ENCODE measurements at places on chromosomes 13 and 19. TPM values are rescaled to one million over a fixed set of nuclear protein-coding genes. Genes with fewer than 3 reads are reported as not detected.

- DNase-seq: no peak
- no peak overlapping the region for H3K4me3 ChIP-seq
- H3K27me3 ChIP-seq: peaks cover 11% of the 10 kb centered on the region
- no peaks in the 10 kb centered on the region for H3K36me3 ChIP-seq
Observed at GRCh38 chr13:53520132-53520531, 491.5 kb downstream of the OLFM4 start.

CALR3 gene
- not detected for total RNA-seq

CDX2 gene
- total RNA-seq: not detected

GRCh38 chr19:9107375-9107774 lies at the start of gene OR7G2:
Gene OR7G2 (minus strand): TSS chr19:9107475. CDS start chr19:9103243, 4,232 bp downstream.
- peaks cover 2% of the 10 kb centered on the region for H3K36me3 ChIP-seq
- H3K4me1 ChIP-seq: no peaks in the 10 kb centered on the region
- no peaks in the 10 kb centered on the region for H3K27me3 ChIP-seq
- H3K4me3 ChIP-seq: no peak within 1 kb of the TSS

GRCh38 chr13:76936763-76937162 lies 11.5 kb upstream of the ACOD1 start:
- no peak overlapping the region for H3K27ac ChIP-seq
- H3K4me3 ChIP-seq: no peak overlapping the region
- no peaks in the 10 kb centered on the region for H3K27me3 ChIP-seq
- no peaks in the 10 kb centered on the region for H3K36me3 ChIP-seq
- peaks cover 3% of the 10 kb centered on the region for H3K4me1 ChIP-seq
- no peak for DNase-seq

KISS1R gene
- 1.5 TPM for total RNA-seq

IQCN gene
- 14.8 TPM for total RNA-seq

NLRP7 gene
- not detected for total RNA-seq

DNA sequence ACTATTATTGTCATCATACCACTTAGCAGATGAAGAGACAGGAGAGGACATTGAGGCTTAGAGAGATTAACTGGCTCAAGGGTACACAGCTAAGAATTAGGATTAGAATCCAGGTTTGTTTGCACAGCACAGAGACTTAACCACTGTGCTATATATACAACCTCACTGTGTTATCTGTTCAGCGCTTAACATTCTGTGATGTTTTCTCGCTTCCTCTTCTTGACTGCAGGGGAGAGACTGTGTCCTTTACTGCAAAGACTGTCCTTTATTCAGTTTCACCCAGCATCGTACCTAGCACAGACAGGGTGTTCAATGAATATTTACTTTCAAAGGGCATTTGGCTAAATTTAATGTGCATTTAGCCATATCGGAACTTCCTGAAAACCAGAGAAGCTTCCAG lies 54.9 kb upstream of the PCDH8 start:
- H3K36me3 ChIP-seq: no peaks in the 10 kb centered on the region
- peaks cover 23% of the 10 kb centered on the region for H3K27me3 ChIP-seq
- no peak for DNase-seq
- peaks cover 14% of the 10 kb centered on the region for H3K4me1 ChIP-seq

FAM98C gene
- total RNA-seq: 17.9 TPM

GRCh38 chr19:18167975-18168645 lies 5.5 kb upstream of the IFI30 start:
- DNase-seq: no peak
- H3K27ac ChIP-seq: no peak overlapping the region
- H3K4me1 ChIP-seq: no peaks in the 10 kb centered on the region
- no peak overlapping the region for H3K4me3 ChIP-seq
- H3K36me3 ChIP-seq: peaks cover 38% of the 10 kb centered on the region

GRCh38 chr19:39126312-39127187 lies 964 bp downstream of the PAK4 start:
- H3K27me3 ChIP-seq: no peaks in the 10 kb centered on the region
- peaks cover 58% of the 10 kb centered on the region for H3K4me1 ChIP-seq
- peak overlapping the region; percentile 98 for H3K27ac ChIP-seq
- no peak for DNase-seq
- H3K36me3 ChIP-seq: no peaks in the 10 kb centered on the region

DNA sequence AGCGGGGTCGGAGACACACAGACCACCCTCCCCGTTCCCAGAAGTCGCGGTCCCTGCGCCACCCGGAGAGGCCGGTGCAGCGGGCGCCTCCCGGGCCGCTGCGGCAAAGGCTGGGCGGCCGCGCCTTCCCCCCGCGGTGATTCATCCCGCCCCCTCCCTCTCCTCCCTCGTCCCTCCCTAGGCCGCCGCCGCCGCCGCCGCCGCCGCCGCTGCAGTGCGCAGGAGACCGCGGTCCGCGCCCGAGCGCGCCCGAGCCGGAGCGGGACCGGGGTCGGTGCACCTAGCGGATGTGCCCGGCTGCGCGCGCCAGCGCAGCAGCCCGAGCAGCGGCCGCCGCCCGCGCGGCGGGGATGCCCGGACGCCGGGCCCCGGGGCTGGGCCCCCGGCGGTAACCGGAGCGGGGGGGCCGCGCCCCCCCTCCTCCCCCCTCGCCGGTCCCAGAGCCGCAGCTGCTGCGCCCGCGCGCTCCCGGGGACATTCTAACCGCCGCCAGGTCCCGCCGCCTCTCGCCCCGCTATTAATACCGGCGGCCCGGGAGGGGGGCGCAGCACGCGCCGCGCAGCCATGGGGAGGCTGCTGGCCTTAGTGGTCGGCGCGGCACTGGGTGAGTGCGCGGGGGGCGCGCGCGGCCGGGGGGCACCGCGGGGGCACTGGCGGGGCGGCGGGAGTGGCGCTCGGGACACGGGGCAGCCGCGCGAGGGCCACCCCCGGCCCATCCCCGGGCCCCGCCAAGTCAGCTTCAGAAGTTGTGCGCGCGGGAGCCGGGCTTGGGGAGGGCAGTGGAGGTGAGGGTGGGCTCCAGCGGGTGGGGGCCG lies at the start of gene SCN1B:
Gene SCN1B, plus strand, starts transcription at position 214 of the 815 bp plus-strand sequence. Its CDS starts 351 bp downstream, at position 565.
- H3K4me1 ChIP-seq: peaks cover 7% of the 10 kb centered on the region
- H3K36me3 ChIP-seq: peaks cover 18% of the 10 kb centered on the region
- H3K27me3 ChIP-seq: peaks cover 46% of the 10 kb centered on the region
- peak within 1 kb of the TSS; percentile 68 for H3K4me3 ChIP-seq
- DNase-seq: peak; percentile 50
- H3K27ac ChIP-seq: no peak within 1 kb of the TSS

DNA sequence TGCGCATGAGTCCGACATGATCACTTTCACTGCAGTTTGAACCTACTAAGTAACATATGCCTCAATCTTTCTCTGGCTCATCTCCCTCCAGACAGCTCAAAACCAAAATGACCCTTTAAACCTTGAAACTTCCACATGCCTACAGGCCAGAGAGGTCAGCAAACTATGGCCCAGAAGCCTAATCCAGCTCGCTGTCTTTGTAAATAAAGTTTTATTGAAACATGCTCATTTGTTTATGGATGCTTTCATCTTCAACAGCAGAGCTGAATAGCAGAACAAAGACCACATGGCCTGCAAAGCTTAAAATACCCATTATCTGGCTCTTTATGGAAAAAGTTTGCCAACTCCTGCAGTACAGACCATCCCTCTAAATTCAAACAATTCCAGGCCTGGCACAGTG lies 15.6 kb downstream of the FBXO46 start:
- no peak overlapping the region for H3K4me3 ChIP-seq
- peaks cover 18% of the 10 kb centered on the region for H3K36me3 ChIP-seq
- peaks cover 24% of the 10 kb centered on the region for H3K4me1 ChIP-seq
- peak overlapping the region; percentile 5 for H3K27ac ChIP-seq
- no peaks in the 10 kb centered on the region for H3K27me3 ChIP-seq
- no peak for DNase-seq

SIX5 gene
- 47.3 TPM for total RNA-seq

- no peaks in the 10 kb centered on the region for H3K36me3 ChIP-seq
- peaks cover 21% of the 10 kb centered on the region for H3K4me1 ChIP-seq
- H3K27ac ChIP-seq: no peak overlapping the region
Observed at GRCh38 chr13:21747456-21747855, 76.6 kb downstream of the FGF9 start.

DNA sequence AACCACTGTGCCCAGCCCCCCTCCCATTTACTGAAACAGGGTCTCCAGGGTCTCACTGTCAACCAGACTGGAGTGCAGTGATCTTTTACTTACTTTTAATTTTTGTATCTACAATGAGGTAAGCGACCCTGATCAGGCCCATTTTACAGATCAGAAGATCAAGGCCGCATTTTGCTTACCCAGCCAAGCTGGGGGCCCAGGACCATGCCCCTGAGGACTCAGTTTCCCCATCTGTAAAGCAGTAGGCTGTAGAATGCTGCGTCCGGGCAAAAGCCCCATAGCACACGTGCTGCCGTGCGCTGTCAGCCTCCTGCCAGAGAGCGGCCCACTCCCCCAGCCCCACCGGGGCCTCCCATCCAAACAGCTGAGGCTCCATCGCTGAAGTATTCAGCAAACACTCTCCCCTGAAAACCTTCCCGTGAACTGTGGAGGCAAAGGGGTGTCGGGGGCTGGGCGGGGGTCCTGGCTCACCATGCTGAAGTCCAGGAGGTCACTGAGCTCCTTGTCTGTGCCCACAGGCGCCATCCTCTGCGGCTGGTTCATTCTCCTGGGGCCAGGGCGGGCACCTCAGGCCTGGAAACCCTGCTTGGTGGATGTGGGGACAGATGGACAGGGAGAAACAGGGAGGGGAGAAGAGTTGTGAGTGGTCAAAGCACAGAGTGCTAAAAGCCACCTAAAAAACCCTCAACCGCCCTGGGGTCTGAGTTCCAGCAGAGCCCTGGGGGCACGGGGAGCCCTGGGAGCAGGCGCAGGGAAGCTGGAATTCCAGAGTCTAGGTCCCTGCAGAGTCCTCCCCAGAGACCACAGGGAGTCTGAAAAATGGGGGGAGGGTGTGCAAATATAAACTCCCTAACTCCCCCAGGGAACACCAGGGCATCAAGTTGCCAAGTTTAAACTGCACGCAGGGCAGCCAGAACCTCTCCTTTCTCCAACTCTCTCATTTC lies 2.4 kb downstream of the TCF3 start:
- H3K27ac ChIP-seq: peak overlapping the region; percentile 98
- no peaks in the 10 kb centered on the region for H3K27me3 ChIP-seq

- H3K27ac ChIP-seq: no peak overlapping the region
- H3K36me3 ChIP-seq: peaks cover 4% of the 10 kb centered on the region
- H3K4me1 ChIP-seq: peaks cover 17% of the 10 kb centered on the region
- peaks cover 4% of the 10 kb centered on the region for H3K27me3 ChIP-seq
- H3K4me3 ChIP-seq: no peak overlapping the region
Observed at GRCh38 chr19:41330481-41330880, 20.5 kb downstream of the CCDC97 start.

DNA sequence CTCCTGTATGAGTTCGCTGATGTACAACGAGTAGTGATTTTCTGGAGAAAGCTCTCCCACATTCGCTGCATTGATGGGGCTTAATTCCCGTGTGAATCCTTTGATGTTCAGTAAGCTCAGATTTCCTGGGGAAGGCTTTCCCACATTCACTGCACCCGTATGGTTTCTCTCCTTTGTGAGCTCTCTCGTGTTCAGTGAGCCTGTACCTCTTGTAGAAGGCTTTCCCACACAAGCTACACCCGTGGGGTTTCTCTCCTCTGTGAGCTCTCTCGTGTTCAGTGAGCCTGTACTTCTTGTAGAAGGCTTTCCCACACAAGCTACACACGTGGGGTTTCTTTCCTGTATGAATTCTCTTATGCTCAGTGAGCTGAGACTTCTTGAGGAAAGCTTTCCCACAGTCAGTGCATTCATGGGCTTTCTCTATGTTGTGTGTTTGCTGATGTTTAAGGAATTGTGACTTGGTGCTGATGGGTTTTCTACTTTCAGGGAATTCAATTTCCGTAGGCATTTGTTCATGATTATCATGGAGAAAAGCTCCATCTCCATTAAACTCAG lies 3.5 kb upstream of the ZNF577 start:
- DNase-seq: no peak
- H3K36me3 ChIP-seq: peaks cover 80% of the 10 kb centered on the region
- H3K27ac ChIP-seq: no peak overlapping the region
- peaks cover 6% of the 10 kb centered on the region for H3K4me1 ChIP-seq

ERICH4 gene
- total RNA-seq: not detected

MEGF8 gene
- 54.7 TPM for total RNA-seq

SGCG gene
- total RNA-seq: 12.9 TPM

- no peak for DNase-seq
- H3K4me1 ChIP-seq: peaks cover 2% of the 10 kb centered on the region
- H3K27ac ChIP-seq: peak overlapping the region; percentile 22
- H3K36me3 ChIP-seq: peaks cover 3% of the 10 kb centered on the region
- no peaks in the 10 kb centered on the region for H3K27me3 ChIP-seq
- no peak overlapping the region for H3K4me3 ChIP-seq
Observed at GRCh38 chr13:33454844-33455705, 169.5 kb upstream of the STARD13 start.

PINLYP gene
- 14.5 TPM for total RNA-seq

Data from mesothelial cell of epicardium (in vitro differentiated cells).